ENCODE measurements at places on chromosomes 16 and 17.

DNA sequence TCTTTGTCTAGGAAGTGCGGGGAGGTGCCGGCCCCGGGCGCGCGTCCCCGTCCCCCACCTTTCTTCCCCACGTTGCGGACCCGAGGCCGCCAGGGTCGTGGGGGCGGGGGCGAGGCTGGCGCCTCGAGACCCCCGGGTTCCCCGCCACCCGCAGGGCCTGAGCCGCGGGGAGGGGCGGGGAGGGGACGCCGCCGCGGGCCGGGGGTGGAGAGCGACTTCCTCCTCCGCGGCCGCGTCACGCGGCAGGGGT lies 1.8 kb upstream of the ACTG1 start:
- DNase-seq: no peak

- no peak for DNase-seq
Observed at GRCh38 chr17:32161506-32162365, 19.4 kb downstream of the RHOT1 start.

DNA sequence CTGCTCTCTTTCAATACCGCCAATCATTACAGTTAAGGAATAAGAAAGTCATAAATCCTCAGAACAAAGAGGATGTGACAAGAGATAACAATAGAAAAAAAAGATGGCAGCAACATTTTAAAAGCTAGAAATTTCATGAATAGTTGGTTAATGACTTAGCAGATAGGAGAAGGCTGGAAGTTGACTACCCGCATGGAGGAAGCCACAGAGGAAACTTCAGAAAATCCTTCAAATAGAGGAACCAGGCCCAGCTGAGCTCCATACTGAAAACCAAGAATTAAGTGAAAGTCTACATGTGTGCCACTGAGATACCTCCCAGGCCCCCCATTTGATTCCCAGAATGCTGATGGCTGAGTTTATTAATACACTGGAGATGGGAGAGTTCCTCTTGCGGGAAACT lies 109.3 kb downstream of the GSG1L start:
- no peak for DNase-seq

DNA sequence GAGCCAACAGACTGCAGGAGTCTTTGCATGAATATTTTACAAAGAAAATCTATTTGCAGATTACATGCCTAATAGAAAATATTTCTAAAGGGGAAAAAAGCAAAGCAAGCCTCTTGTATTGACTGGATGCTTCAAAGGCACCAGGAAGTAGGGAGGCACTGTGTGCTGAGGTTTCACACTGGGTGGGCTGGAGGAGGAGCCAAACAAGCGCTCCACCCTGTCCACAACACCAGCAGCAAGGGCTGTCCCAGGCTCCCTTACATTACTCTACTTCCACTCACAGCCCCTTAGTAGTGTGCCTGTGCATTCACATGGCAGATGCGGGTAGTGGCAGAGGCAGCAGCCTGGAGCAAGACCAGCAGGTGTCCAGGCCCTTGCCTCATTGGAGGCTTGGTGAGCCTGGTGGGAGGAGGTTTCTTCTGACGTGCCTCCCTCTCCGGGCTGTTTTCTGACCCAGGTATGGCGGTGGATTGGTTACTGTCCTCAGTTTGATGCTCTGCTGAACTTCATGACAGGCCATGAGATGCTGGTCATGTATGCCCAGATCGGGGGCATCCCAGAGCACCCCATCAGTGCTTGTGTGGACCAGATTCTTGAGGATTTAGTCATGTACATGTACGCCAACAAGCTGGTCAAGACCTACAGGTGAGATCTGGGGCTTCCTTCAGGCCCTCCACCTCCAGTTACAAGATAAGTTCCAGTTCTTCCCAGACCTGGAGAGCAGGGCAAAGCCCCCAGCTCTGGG lies 7.0 kb upstream of the CCNF start:
- peak; percentile 30 for DNase-seq

- DNase-seq: no peak
Observed at GRCh38 chr17:62675260-62675659, 47.8 kb downstream of the MRC2 start.

GRCh38 chr16:64679976-64680690 lies 441.7 kb downstream of the CDH11 start:
- DNase-seq: no peak

- DNase-seq: no peak
Observed at GRCh38 chr17:44916781-44917241, 1.5 kb upstream of the GFAP start.

DNA sequence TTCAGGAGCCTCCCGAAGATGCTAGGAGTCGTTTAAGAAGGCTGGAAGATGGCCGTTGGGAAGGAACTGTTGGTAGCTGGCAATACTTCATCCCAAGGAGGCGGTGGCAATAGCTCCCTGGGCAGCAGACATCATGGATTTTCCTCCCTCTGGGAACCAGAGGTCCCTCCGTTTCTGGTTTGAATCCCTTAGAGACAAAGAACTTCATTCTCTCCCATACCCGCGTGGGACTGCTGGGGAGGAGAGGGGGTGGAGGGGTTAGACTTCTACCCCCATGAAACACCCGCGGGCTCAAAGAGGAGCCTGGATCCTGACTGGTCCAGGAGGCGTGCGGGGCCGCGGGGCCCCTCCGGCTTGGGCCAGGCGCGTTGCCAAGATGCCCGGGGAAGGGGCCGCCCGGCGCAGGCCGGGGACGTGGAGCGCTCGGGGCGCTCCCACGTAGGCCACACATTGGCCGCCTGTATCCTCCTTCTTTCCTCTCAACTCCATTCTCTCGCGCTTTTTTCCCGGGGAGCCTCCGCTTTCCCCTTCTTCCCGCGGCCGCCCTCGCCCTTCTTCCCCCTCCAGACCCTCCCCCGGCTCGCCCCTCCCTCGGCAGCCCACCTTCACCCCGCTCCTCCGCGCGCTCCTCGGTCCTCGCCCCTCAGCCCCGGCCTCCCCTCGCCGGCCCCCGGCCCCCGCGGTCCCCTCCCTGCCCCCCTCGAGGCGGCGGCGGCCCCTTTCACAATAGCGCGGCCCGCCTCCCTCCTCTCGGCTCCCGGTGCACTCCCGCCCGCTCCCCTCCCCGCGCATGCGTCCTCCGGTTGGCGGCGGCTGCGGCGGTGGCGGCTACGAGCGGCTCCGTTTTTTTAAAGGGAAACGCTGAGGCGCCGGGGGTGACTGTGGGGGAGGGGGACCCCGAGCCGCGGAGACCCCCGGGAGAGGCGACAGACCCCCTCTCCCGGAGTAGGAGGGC lies at the start of gene MSL1:
MSL1 (plus strand) TSS at position 791 of the 955 bp plus-strand sequence. CDS start 642 bp downstream, outside the sequence.
- peak; percentile 89 for DNase-seq
